ENCODE measurements at places on chromosomes 1 and 21.

DNA sequence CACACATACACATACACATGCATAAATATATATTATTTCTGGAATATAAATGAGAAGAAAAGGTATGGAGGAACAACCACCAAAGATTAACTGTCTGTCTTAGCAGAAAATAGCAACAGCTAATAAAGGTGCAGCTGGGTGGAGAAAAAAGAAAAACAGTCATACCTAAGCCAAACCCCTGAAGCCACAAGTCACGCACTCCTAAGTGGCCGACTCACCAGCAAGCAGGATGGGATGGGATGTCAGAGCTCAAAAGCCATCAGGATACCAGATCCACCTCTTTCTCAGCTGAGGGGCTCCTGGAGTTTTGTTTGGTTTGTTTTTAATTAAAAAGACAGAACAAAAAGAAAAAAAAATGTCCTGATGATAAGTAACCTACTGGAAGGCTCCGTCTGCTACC lies 64.7 kb upstream of the HIVEP3 start:
- no peak for DNase-seq

DNA sequence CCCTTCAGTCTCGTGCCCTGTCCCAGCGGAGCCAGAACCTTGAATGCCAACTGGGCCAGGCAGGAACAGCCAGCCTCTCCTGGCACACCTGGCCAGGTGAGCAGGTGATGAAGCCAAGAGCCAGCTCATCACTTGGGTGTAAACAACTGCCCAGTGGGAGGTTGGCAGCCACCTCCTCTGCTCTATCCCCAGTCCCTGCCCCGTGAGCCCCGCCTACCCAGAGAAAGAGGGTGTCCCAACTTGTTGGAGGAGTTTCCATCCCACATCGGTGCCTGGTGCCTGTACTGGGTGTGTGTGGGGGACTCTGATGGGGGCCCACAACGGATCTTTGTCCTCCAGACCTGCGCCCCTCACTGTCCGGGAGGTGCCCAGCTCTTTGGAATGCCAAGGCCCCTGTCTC lies 17.8 kb upstream of the FAM131C start:
- DNase-seq = no peak

- no peak for DNase-seq
Measured at GRCh38 chr1:15288173-15288926, 41.3 kb downstream of the FHAD1 start.

- DNase-seq = no peak
Measured at GRCh38 chr1:10583641-10584040, 108.9 kb downstream of the PEX14 start.

DNA sequence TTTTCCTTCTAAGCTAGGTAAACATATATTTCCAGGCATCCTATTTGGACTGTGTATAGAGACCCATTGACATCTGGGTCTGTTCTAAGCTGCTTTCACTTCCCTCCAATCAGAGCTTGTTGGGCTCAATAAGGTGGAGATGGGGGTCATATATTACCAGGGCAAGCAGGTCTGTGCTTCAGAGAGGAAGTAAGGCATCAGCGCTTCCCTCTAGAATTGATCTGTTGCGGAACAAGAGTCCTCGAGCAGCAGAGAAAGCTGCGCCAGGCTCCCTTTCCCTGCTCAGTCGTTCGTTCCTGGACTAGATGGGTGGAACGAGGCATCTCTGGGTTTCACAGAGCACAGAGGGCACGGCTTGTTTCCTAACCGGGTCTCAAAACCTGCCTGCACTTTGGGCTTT lies 63.5 kb downstream of the DISC1 start:
- no peak for DNase-seq

GRCh38 chr1:228828151-228828550 lies 92.9 kb downstream of the RHOU start:
- no peak for DNase-seq

DNA sequence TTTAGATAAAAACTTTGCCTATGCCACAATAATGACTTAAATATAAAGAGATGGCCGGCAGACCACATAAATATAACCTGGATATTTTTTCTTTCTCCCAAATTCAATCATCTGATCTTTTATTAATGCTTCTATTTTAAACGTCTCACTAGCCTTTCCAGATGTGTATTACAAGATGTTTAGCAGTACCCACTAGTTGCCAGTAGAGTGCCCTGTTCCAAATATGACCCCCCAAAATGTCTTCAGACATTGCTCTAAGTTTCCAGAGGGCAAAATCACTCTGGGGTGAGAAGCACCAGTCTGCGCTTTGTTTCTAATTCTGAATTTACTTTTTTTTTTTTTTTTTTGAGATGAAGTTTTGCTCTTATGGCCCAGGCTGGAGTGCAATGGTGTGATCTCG lies 268.1 kb downstream of the GRIK1 start:
- DNase-seq = no peak

Measured in H7 (cell line).